ENCODE measurements at places on chromosomes 1 and 21. TPM values are rescaled to one million over a fixed set of nuclear protein-coding genes. Genes with fewer than 3 reads are reported as not detected.

CACNA1S gene
- not detected for total RNA-seq

RGS13 gene
- total RNA-seq: not detected

HSPB7 gene
- not detected for total RNA-seq

RORC gene
- total RNA-seq: 0.76 TPM

CELA3B gene
- total RNA-seq: not detected

SLC16A4 gene
- total RNA-seq: 0.55 TPM

CELA2A gene
- total RNA-seq: not detected

LAD1 gene
- total RNA-seq: not detected

TNN gene
- total RNA-seq: not detected

TRIM62 gene
- total RNA-seq: 13.3 TPM

UMODL1 gene
- total RNA-seq: 0.20 TPM

FYB2 gene
- total RNA-seq: not detected

SLC44A5 gene
- 2.2 TPM for total RNA-seq

FCAMR gene
- not detected for total RNA-seq

GPX7 gene
- 30.4 TPM for total RNA-seq

FASLG gene
- total RNA-seq: 0.93 TPM

SLFNL1 gene
- total RNA-seq: 0.20 TPM

FAM163A gene
- total RNA-seq: not detected

MAP1LC3C gene
- total RNA-seq: not detected

LCE3D gene
- not detected for total RNA-seq

RAB3B gene
- 0.07 TPM for total RNA-seq

LCE6A gene
- total RNA-seq: not detected

PALMD gene
- not detected for total RNA-seq

PHACTR4 gene
- 24.5 TPM for total RNA-seq

SFN gene
- 5.2 TPM for total RNA-seq

KCNH1 gene
- not detected for total RNA-seq

DNASE2B gene
- total RNA-seq: not detected

RUNX1 gene
- 39.0 TPM for total RNA-seq

G0S2 gene
- 1.3 TPM for total RNA-seq

BRINP2 gene
- not detected for total RNA-seq

ECM1 gene
- total RNA-seq: 0.88 TPM

FALEC gene
- not detected for total RNA-seq

AMY2A gene
- not detected for total RNA-seq

CFAP74 gene
- not detected for total RNA-seq

SAMD11 gene
- total RNA-seq: not detected

FOXD2 gene
- 0.36 TPM for total RNA-seq

ANKRD45 gene
- total RNA-seq: not detected

VSIG8 gene
- total RNA-seq: not detected

OVAAL gene
- not detected for total RNA-seq

ORC1 gene
- 21.6 TPM for total RNA-seq

FMO2 gene
- not detected for total RNA-seq

WNT9A gene
- total RNA-seq: 0.33 TPM

MROH9 gene
- not detected for total RNA-seq

FAM72D gene
- 8.2 TPM for total RNA-seq

CD53 gene
- total RNA-seq: 554 TPM

Data from activated naive CD4-positive, alpha-beta T cell treated with anti-CD3 and anti-CD28 coated beads, Interleukin-2, amount 10 ng/mL, durations not matched to agents 5 hours and 36 hours (primary cell).